ENCODE measurements at places on chromosomes 13 and 19.

DNA sequence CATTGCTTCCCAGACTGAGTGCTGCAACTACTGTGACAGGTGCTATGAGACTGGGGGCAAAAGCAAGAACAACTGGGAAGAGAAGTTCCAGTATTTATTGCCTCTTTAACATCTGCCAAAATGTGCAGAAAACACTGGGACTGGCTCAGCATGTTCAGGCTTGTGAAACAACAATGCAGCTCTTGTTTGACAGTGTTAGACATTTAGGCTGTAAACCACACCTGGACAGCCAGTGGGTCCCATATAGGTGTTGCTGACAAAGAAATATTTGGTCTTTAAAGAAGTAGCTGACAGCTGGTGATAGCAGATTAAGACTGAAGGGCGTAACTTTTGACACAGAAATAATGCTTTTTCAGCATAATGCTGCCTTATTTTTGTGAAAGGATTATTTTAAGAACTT lies 88.1 kb downstream of the STOML3 start:
- DNase-seq: no peak

DNA sequence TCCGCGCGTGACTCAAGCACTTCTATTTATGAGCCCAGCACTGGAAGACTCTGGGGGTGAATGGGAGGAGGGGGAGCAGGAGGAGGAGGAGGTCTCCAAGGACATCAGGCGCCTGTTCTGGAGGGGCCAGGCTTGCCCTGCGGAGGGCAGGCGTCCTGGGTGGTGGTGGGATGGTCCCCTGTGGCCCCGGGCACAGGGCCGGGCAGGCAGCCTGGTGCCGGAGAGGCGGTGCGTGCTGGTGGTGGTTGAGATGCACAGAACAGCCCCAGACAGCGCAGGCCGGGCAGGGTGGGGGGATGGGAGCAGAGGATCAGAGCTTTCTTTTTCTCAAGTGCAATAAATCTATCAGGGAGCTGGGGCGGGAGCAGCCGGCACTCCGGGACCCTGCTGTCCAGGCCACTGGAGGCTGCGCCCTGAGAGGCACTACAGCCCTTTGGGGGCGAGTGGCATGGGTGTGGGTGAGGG lies 14.0 kb downstream of the NKPD1 start:
- no peak for DNase-seq

GRCh38 chr19:47270408-47270807 lies 4.3 kb upstream of the INAFM1 start:
- DNase-seq: no peak

GRCh38 chr13:110500341-110500740 lies 61.2 kb downstream of the RAB20 start:
- DNase-seq: no peak

DNA sequence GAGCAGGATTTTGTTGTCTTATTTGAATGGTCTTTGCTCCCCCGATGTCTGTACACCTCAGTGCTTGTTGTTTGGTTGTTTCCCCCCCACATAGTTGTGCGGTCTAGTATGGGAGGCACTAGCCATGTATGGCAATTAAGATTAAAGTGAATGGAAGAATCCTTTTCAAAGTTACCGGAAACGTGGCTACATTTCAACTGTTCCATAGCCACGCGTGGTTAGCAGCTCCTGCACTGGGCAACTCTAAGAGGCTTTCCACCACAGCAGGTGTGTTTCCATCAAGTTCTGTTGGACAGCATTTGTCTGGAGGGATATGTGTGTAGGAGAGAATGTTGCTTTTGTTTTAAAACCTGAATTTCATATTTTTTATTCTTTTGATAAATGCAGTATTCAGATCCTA lies 247.3 kb downstream of the GGACT start:
- DNase-seq: no peak

- DNase-seq: no peak
These were observed 682 bp downstream of the ATP4A start for GRCh38 chr19:35562776-35563175.

DNA sequence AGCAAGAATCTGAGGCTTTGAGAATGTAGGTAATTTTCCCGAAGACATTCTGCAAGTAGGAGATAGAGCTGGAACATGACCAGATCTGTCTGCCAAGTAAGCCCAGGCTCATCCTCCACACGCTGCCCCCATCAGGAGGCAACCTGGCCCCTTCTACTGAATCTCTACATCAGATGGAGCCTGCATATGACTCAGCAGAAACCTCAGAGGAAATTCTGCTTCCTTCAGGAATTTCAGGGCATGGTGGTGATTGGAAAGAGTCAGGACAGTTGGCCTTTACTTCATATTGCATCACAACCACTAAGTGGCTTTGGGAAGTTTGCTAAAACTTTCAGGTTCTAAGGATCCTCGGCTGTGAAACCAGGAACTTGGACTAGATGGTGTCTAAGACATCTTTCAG lies 85.2 kb downstream of the LRRC63 start:
- DNase-seq: no peak

DNA sequence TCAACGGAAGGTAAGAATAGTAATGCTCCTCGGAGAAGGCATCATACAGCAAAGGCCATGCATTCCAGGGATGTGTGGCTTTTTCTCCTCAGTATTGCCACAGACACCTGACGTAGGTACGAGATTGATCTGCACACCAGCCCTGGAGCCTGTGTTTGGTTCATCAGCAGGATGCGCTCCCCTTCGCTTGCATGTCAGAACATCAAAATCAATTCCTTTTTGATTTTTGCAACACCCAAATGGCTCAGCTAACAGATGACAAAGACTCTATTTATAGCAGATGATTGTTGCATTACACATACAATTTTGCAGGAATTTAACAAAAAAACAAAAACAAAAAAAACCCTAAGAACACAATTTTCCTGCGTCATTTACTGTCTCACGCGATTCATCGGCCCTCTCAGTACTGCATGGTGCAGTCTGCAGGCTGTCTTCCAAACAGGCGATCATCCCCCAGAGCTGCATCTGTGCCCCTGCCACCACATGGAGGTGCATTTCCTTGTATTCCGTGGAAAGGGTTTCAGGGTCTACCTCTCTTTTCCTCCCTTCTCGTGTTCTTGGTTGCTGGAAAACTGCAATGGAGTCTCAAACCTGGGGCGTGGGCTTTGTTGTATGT lies 207.3 kb downstream of the TEX29 start:
- DNase-seq: no peak

- DNase-seq: no peak
These were observed 776.3 kb downstream of the EFNB2 start for GRCh38 chr13:105758918-105759860.

DNA sequence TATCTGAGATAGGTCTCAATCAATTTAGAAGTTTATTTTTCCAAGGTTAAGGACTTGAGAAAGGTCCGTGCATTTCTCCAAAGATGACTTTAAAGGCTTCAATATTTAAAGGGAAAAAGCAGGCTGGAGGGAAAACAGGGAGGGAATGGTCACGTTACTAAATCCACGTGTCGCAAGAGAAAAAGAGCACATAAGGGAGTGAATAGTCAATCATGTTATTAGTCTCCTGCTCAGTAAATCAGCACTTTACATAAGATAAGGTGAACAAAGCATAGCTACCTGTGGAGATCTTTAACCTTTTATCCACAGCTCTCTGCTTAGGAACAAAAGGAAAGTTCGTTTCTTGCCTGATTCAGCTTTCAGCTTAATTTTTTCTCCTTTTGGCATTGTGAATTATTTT lies 31.3 kb upstream of the LSM14A start:
- no peak for DNase-seq

GRCh38 chr13:52974711-52975110 lies 53.9 kb upstream of the OLFM4 start:
- DNase-seq: no peak

GRCh38 chr13:30848332-30849027 lies 57.6 kb upstream of the MEDAG start:
- DNase-seq: no peak

GRCh38 chr19:55406826-55407549 lies 600 bp downstream of the UBE2S start:
- DNase-seq: peak; percentile 58

GRCh38 chr13:43304449-43304848 lies 281.1 kb downstream of the DNAJC15 start:
- DNase-seq: no peak

DNA sequence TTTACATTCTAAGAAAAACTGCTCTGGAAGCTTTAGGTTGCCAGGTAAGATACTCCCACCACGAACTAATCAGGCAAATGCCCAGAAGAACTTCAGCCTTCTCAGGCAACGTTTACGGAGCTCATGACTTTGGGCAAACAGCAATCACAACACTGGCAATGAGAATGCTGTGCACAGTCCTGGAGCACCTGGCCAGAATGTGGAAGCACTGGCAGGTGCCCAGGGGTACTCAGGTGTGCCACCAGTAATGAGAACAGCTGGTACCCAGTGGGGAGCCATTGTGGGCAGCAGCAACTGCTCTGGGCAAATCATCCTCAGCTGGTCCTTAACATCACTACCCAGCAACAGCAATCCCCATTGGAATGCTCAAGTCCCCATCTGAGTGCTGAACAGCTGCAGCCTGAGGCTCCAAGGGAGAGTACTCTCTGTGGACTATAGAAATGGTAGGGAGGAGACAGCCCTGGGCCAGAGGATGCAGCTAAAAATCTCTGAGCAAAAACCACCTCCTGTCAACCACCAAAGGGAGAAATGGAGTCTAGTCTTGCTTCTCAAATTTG lies 210.0 kb downstream of the FOXO1 start:
- DNase-seq: no peak

- DNase-seq: no peak
These were observed 6.7 kb downstream of the DNM2 start for GRCh38 chr19:10724573-10725071.

DNA sequence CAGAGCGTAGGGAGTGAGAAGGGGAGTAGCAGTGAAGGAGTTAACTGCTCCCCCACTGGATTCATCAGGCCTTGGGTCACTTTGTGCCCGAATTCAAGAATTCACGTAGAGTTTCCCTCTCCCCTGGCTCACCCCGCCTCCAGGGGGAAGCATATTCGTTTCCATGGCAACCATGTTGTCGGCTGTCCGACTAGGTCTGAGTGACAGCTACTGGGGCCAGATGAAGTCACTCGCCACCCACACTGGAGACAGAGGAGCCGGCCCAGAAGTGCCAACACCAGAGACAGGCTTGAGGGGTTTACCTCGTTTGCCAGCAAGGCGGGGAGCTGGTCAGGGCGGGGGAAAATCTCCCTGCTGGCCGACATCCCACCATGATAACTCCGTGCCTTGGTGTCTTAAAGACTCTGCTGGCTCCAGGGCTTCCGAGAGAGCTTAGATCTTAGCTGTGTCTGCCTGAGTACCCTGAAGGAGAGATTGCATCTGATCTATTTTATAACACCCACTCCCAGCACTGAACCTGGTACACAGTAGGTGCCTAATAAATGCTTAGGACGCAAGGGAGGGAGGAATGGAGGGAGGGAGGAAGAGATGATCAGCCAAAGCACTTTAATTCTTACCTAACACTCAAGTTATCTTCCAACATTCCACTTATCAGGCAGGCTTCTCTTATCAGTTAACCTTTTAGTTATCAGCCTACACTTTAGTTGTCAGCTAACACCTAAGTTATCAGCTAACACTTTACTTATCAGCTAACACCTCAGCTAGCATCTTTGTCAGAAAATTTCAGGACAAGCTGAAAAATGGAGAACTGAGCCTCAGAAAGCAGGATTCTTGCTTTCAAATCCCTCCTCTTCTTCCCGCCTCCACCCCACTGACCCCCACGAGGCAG lies 57.2 kb upstream of the ZNRF4 start:
- DNase-seq: no peak

DNA sequence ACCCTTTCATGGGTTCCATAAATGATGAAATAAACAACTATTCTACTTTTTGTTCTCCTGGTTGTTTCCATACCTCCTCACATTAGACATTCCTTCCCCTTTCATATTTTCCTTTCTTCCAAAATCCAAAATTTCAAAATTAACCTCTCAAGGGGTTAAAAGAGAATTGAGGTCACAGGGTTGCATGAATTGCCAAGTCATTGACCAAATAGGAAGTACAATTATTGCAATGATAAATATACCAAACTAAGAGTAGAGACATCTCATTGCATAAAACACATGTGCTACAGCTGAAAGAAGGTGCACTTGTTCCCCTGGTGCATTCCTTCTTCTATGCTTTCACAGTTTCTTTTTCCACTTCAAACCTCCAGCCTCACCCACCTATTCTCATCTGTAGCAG lies 136.1 kb downstream of the KCTD12 start:
- no peak for DNase-seq

DNA sequence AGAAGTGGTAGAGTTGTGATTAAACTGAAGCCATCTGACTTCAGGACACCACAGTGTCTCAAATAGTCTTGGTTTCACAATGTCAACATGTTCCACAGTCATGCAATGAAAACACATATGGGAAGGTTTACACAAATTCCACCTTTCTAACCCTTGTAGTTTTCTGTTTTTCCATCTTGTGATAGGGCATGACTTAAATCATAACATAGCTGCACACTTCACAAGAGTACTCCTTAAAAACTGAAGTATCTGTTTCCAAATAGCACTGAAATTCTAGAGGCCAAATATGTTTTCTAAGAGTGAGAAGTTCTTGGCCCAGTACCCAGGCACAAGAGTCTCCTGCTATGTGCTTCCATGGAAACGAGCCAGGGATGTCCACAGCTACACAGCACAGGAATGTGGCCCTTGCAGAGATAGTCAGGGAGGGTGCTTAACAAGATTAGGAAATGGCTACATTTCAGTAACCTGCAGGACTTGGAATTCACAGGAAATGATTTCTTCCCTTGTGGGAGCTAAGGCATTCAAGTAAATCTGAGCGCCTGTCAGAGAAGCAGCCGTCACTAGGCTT lies 269.1 kb downstream of the NDFIP2 start:
- no peak for DNase-seq

- DNase-seq: no peak
These were observed 501.5 kb downstream of the DCT start for GRCh38 chr13:93977986-93978385.

DNA sequence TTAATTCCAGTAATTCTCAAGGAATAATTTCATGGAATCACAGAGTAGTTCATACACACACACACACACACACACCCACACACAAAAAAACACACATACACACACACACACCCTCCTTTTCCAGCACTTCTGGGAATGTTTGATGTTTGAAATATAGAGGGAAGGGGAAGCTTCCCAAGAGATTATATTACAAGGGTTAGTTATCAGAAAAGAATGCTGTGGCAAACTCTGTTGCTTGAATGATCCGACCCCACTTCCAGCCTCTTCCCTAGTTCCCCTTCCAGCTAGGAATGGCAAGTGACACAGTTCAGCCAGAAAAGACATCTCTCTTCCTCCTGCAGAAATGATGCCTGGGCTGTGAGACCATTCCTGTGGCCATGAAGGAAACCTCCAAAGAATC lies 49.9 kb downstream of the KCTD12 start:
- DNase-seq: no peak

DNA sequence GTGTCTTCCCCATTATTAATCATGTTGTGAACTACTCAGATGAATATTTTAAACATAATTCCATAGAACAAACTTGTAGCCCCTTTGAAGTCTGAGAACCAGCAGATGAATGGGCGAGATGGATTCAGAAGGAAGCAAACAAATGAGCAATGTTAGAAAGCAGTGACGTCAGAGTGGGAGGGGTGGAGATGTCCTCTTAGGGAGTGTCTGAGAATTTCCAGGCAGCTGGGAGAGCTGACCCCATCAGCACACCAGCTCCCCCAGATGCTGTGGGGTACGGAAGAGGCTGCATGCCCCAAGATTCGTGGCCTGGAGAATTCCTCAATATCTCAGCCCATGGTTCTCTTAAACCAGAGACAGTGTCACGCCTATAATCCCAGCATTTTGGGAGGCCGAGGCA lies 68.6 kb downstream of the DPF1 start:
- no peak for DNase-seq
